CD4-positive, alpha-beta T cell treated with Interleukin-1 beta for 1 hour (primary cell): ENCODE measurements at places on chromosomes 3 and 15.

DNA sequence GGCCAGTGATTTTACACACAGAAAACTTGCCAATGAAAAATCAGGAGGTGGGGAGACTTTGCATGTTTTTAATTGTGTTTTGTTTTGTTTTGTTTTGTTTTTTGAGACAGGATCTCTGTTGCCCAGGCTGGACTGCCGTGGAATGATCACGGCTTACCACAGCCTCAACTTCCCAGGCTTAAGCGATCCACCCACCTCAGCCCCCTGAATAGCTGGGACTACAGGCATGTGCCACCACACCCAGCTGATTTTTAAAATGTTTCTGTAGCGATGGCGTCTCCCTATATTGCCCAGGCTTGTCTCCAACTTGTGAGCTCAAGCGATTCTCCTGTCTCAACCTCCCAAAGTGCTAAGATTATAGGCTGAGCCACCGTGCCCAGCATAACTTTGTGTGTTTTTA, 46.0 kb downstream of the MEIS2 start:
- no peak for DNase-seq

GRCh38 chr3:127673191-127674100, 694 bp downstream of the ABTB1 start:
- peak; percentile 59 for DNase-seq

GRCh38 chr15:68175526-68175925, 29.6 kb downstream of the CALML4 start:
- DNase-seq, result no peak

DNA sequence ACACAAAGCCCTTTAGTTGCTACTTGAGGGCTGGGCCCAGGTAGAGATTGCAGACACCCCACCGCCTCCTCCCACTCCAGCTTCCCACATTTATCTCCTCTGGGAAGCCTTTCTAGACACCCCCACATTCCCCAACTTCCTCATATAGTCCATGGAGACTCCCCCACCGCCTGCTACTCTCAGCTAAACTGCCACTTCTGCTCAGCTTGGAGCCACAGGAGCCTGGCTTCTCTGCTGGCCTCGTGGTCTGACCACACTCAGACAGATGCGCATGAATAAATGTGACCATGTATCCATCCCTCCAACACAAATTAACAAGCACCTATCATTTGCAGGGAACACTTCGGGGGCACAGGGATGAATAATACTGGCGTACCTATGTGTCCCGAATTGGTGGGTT, 10.5 kb upstream of the ACSBG1 start:
- DNase-seq, result no peak

- DNase-seq, result peak; percentile 93
Measured at GRCh38 chr3:72447059-72447946, 400.9 kb downstream of the SHQ1 start.

DNA sequence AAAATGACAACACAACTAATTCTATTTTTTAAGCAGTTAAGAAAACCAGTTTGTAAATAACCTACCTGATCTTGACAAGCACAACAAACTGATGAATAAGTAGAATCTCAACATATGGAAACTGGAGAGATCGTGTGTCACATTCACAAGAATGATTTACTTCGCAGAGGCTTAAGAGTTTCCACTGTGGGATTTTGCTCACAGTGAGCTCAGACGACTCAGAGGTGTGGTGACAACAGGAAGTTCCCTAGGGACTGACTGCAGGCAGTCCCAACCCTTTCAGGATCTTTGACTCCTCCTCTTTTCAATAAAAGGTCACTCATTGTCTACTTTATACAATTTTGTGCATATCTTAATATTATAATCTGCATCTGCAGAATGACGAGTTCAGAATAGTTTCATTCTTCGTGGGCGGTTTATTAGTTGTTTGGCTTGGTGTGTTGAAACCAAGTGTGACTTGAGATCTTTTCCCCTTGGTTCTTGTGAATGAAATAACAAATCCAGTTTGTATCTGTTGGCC, at the start of gene LIPH:
Gene LIPH (minus strand): TSS at position 231 of the 520 bp plus-strand sequence. CDS start 117 bp downstream, at position 114.
- no peak for DNase-seq

DNA sequence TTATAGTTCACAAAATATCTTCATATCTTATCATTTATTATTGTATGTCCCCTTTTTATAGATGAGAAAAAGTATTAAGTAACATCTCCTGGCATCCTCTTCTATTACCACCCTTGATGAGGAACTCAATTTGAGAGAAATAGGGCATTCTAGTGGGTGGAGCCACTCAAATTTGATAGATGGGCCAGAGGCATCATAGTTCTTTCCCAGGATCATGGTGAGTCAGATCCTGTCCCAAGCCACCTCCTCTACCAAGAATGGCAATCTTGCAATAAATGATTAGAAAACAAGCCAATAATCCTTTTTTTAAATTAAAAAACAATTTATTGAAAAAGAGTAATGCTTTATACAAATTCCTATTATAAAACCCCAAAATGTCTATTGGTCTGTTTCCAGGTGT, 16.8 kb downstream of the CLDN1 start:
- no peak for DNase-seq

DNA sequence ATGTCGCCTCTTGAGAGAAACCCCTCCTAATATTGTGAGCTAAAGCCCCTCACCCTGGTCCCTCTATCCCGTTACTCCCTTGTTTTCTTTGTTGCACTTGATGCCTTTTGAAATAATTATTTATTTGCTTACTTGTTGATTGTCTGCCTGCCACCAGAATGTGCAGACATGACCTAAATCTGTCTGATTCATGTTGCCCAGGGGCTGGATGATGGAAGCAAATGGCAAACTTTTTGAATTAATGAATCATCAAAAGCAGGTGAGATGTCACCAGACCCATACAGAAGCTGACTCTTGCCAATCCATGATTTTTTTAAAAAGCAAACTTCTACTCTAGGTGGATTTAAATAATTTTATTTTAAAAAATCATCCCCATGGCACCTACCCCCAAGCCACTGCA, 49.3 kb downstream of the GRIP2 start:
- no peak for DNase-seq

GRCh38 chr15:95948411-95948810, 382.1 kb upstream of the NR2F2 start:
- DNase-seq, result no peak

GRCh38 chr15:100824211-100824610, 55.4 kb upstream of the ALDH1A3 start:
- DNase-seq, result no peak

GRCh38 chr3:196117809-196118208, 35.9 kb upstream of the TFRC start:
- DNase-seq, result no peak

- no peak for DNase-seq
Measured at GRCh38 chr3:64048631-64049061, 25.4 kb upstream of the PSMD6 start.

- DNase-seq, result peak; percentile 83
Measured at GRCh38 chr15:78000091-78000926, 77.2 kb downstream of the TBC1D2B start.

DNA sequence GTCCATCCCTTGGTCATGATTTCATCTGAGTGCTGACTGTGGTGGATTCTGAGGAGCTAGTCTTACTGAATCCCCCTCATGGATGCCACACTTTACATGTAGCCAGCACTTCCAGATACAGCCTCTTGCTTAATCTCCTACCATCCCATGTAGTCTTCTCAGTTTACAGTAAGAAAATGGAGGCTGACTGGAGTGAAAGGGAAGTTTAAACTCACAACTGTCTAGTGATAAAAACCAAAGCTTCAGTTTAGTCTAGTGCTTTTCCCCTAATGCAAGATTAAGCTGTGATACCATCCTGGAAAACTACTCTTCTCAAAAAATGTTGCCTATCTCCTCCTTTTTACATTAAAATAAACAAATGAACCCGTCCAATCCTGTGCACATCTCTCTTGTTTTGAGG, 146.8 kb upstream of the HES1 start:
- no peak for DNase-seq

DNA sequence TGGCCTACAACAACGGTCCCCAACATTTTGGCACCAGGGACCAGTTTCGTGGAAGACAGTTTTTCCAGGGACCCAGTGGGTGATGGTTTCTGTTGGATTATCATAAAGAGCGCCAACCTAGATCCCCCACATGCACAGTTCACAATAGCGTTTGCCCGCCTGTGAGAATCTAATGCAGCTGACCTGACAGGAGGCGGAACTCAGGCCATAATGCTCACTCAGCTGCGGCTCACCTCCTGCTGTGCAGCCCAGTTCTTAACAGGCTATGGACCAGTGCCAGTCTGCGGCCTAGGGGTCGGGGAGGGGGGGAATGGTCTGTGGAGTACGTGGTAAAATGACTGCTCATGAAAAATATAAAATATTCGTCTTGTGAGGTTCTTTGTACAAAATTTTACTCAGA, 518.5 kb upstream of the CADM2 start:
- DNase-seq, result no peak

- no peak for DNase-seq
Measured at GRCh38 chr3:12983319-12983718, 89.9 kb downstream of the IQSEC1 start.

DNA sequence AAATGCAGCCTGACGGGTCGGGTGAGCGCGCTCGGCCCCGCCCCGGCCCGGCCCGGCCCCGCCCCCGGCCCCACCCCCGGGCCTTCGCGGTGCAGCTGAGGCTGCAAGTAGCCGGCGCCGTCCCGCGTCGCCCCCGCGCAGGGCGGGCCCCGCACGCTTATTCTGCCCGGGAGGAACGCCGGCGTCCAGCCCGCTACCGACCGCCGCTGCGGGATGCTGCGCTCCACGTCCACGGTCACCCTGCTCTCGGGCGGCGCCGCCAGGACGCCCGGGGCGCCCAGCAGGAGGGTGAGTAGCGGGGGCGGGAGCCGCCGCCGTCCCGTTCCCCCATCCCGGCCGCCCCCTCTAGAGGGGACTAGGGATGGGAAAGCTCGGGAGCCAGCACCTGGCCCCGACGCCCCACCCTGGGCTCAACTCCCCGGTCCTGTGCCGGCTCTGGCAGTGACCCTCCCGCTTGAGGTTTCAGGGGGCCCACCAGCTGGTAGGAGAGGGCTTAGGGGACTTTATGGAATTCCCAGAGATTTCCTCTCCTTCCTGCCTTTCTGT, at the start of gene MYZAP:
Gene MYZAP (plus strand): TSS at position 83 of the 546 bp plus-strand sequence. CDS start 131 bp downstream, at position 214.
- peak; percentile 32 for DNase-seq

DNA sequence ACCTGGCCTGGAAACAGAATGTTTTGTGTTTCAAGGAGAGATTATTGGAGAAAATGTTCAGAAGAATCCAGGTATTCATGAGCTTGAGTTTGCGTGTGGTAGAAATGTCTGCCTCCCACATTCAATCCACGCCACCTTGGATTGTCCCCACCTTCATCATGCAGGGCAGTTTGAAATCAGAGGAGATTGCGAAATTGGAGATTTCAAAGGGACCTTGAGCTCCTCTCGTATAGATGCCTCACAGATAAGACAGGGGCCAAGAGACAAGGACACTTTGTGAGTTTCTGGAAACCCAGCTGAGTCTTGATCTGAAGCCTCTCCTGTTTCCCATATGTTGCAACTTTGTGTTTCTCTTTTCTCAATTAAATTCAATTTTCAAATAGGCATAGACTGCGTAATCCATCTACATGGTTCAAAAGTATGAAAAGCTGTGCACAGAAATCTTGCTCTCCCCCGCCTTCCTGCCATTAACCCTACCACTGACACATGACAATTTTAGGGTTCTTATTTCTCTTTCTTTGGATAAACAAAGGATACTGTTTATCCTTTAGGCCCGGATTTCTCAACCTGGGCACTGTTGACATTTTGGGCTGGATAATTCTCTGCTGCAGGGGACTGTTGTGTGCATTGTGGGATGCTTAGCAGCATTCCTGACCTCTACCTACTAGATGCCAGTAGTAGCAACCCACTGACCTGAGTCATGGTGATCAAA, 53.8 kb downstream of the CMTM8 start:
- no peak for DNase-seq

DNA sequence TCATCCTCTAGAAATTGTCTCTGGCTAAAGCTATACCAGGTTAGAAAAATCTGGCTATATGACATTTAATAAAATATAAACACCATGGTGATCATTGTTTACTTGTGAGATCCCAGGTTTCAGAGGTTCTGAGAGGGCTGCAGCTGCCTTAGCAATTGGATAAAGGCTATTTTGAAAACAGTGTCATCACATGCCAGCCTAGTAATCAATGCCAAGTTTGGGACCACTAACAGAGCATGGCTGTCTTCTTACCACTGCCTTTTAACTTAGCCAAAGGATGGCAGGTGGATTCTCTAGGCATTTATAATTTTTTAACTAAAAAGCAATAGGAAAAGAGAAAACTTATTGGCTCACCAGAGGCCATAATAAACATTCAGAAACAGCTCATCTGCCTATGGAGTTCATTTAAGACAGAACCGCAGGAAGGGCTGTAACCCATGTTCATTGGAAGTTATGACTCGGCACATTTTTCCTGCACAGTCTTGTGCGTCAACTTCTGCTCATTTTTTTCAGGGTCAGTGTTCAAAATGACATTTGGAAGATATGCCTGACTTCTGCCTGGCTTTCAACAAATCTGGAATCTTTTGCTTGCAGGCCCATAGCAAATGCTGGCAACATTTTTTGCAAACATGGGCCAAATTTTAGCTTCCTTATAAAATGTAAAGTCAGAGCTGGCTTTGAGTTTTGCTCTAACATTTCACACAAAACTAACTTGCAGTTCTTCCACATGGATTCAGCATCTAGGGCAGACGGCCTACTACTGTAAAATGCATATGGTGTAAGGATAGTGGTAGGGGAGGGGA, 476.0 kb upstream of the TBL1XR1 start:
- no peak for DNase-seq

DNA sequence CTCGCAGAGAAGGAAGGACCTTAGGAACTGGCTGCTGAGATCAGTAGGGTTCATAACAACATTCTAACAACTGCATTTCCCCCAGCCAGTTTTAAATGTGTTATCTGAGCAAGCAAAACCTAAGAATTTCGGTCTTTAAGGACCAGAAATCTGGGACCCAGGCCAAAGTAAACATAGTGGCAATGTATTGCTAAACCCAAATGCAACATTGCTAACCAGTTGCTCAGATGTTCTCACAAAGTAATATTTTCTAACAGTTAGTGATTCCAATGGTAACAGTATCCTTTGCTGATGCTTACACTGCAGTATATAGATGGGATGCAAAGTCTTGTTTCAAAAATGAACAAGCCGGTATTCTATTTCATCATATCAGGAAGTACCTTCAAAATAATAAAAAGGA, 254.3 kb downstream of the RYR3 start:
- DNase-seq, result no peak

- peak; percentile 6 for DNase-seq
Measured at GRCh38 chr3:31567036-31567435, 34.3 kb downstream of the STT3B start.

DNA sequence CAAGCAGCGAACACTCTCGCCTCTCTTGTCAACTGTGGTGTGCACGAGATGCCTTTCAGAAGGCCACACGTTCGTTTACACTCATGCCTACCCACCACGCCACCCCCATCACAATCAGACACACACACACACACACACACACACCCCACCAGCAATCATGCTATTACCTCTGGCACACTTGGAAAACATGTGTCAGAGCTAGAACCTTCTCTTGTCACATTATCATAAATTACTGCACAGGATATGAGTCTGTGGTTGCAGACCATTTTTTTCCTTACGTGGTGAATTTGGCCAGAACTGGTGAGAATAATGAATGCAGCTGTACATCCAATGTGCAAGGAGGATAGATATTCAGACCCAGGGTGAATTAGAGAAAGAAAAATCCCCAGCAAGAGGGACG, 52.4 kb downstream of the TRIM69 start:
- no peak for DNase-seq
